ENCODE measurements at places on chromosomes 6 and 20. TPM values are rescaled to one million over a fixed set of nuclear protein-coding genes. Genes with fewer than 3 reads are reported as not detected.

- DNase-seq = peak; percentile 98
Measured at GRCh38 chr20:47317127-47317895, 39.2 kb downstream of the ZMYND8 start.

DNA sequence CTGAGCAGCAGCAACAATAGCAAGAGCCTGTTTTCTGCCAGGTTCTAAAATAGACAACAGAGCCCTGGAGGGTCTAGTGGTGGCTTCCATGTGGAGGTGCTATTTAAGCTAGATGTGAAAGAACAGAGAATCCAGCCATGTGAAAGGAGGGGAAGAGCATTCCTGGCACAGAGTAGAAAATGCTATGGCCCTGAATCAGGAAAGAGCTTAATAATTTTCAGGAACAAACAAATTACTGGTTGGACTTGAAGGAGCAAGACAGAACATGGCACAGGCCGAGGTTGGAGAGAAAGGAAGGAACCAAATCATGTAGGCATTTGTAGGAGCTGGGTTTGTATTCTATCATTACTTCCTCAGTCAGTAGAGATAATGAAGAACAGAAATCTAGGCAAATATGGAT is 98.3 kb downstream of the AIG1 start:
- no peak for DNase-seq

DNA sequence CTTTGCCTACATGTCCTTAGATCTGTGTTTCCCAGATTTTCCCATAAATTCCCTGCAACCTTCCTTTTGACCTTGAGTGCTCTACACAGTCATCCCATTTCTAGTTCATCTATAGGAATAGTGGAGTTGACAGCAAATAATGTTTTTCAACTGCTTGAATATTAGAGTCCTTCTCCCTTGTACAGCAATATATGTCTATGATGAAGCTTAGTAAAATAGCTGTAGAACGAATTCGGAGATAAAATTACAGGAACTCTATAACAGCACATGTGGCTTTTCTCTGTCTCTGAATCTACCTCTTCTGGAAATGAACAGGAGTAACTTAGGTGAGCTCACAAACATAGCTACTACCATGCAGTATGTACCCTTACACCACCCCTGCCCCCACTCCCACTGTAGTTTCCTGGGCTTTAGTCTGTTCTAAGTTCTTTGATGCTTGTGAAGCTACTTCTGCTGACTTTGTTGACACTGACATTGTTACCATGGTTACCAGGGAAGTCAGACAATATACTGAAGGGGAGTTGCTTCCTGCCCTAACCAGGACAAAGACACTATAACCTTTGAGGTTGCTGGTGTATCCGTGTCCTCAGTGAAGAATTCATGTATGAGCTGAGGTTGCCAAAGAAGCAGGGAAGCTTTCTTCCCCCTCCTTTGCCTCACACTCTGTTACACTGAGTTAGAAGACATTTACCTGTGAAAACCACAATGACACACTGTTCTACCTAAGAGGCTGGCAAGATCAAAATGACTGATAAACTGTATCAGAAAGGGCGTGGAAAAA is 35.8 kb upstream of the SHLD1 start:
- peak; percentile 24 for DNase-seq

DNA sequence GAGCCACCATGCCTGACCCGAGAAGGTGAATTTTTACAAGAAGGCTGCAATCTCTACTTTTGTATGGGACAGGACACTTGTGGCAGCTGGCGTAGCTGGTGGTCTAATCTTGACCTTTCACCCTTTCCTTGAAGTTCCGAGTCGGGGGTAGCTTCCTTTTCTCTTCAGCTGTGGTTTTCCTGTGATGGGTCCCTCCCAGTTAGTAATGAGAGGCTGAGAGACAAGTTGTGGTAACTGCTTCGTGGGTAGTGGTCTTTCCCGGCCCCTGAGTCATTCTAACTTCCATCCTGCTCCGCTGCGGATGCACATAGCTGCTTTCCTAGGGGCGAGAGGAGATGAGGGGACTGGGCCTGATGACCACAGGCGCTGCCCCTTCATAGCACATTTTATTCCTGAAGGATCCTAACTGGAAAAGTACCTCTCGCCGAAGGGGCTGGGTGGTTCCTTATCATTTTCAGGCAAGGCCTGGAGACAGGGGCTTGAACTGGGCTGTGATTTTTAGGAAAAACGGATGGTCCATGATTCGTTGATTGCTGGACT is 3.1 kb downstream of the SYNJ2 start:
- DNase-seq = no peak

Gene BAK1
- 12.5 TPM for total RNA-seq

Gene SLC12A5
- total RNA-seq = not detected

DNA sequence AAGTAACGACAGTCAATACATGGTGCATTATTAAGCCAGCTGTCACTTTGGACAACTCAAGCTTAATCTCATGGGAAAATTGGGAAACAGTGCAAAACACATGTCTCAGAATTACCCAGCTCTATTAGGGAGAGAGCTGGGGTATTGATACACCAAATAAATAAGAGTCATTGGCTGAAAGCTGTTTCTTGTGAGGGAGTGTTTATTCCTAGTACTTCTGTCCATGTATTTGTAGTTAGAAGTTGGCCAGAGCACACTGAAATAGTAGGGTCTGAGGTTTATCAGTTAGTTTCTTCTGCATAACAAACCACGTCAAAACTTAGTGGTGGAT is 192.0 kb upstream of the RALGAPA2 start:
- no peak for DNase-seq

- DNase-seq = no peak
Measured at GRCh38 chr20:52684176-52684575, 288.0 kb upstream of the TSHZ2 start.

Gene FAM210B
- total RNA-seq = 48.9 TPM

- no peak for DNase-seq
Measured at GRCh38 chr6:3484946-3485345, 28.1 kb upstream of the SLC22A23 start.

- DNase-seq = peak; percentile 43
Measured at GRCh38 chr6:113540466-113540865, 316.7 kb upstream of the MARCKS start.

Gene LY6G6C
- not detected for total RNA-seq

Gene DBNDD2
- total RNA-seq = 1.3 TPM

DNA sequence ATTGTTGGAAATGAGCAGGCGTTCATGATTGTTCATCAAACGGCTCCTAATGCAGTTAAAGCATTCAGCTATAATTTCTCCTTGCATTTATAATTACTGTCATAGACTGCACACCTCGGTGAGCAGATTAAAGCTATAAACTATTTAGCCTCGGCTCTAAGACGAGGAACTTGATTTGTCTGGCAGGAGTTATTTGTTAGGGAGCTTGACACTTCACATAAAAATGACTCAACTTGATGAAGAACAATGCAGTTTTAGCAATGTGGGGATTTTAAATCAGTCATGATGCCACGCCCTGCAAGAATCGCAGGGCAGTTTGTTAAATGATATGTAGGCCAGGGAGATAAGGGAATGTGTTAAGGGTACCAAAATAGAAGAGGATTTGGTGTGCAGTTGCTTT is 290.2 kb downstream of the TSHZ2 start:
- DNase-seq = no peak

DNA sequence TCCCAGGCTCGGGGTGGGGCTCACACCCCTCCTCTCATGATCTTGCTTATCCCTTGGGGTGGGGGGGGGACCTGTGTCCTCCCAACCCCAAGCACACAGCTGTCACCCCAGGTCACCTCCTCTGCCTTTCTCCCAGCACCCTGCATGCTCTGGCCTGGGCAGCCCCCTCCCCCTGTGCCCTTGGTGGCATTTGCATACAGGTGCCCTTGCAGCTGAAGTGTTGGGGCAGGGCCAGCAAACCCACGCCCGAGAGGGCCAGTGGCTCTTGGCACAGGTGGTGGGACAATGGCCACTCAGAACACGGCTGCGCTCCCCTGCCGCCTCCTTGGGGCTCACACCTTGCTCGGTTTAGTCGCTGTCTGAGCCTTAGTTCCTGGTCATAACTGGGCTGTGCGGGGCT is 11.3 kb upstream of the MYT1 start:
- DNase-seq = no peak

Gene SLC22A2
- not detected for total RNA-seq

Data from IMR-90 (cell line).